ENCODE measurements at places on chromosomes 5 and 9.

- DNase-seq: no peak
These were observed 280.4 kb downstream of the PBX3 start for GRCh38 chr9:126027566-126027965.

DNA sequence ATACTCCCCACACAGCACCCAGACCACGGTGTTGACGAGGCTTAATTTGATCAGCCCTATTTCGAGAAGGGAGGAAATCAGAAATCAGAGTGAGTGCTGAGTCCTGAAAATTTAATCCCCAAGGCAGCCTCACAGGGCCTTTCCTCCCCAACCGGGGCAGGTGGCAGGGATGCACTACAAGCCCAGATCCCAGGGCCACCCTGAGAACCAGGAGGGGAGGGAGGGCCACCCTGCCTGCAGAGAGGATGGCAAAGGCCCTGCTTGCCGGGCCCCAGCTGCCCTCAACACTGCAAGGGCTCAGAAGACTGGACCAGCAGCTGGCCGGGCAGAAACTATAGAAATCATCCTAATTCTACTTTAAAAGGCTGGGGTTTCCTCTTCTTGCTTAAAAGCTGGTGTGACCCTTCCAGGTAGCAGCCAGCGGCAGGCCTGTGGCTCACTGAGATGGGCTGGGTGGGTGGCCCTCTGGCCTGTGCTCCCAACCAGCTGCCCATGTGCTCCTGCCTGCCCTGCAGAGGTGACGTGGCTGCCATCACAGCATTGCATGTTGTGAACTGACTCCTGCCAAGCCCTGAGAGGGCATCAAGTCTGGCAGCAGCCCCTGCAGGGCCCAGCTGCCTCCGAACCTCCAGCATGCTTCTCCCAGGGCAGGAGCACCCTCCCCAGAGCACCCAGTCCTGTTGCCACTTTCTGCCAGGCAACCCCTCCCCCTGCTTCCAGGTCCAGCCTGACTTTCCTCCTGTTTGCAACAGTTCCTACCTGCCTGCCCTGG, 122.8 kb downstream of the ADAMTS2 start:
- no peak for DNase-seq

DNA sequence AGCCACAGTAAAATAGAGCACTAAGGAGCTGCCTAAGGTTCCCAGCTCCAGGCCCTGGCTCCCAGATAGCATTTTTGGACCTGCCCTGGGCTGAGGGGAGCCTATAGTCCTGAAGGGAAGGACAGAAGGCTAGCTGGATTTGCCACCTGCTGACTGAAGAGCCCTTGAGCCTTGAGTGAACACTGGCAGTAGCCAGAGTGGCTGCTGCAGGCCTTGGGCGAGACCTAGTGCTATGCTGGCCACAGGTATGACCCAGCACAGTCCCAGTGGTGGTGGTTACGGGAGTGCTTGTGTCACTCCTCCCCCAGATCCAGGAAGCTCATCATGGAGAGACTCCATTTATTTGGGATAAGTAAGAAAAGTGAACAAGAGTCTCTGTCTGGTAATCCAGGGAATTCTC, 10.3 kb upstream of the STX17 start:
- no peak for DNase-seq

DNA sequence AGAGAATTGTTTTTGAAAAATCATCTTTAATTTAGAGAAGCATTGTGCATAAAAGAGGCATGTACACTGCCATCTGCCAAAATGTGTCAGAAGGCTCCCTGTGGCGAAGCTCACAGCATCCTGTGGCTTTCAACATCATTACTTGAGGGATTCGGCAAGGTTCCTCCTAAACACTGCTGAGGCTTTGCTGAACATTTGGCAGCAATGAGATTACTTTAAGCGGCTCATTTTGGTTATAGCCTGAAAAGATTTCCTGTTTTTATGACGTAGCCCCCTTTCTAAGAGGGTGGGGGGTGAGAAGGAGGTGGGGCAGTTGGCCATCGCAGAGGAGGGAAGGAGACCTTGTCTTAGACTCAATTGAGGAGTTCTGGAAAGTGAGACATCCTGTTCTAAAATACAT, 469.4 kb downstream of the RASEF start:
- DNase-seq: no peak

DNA sequence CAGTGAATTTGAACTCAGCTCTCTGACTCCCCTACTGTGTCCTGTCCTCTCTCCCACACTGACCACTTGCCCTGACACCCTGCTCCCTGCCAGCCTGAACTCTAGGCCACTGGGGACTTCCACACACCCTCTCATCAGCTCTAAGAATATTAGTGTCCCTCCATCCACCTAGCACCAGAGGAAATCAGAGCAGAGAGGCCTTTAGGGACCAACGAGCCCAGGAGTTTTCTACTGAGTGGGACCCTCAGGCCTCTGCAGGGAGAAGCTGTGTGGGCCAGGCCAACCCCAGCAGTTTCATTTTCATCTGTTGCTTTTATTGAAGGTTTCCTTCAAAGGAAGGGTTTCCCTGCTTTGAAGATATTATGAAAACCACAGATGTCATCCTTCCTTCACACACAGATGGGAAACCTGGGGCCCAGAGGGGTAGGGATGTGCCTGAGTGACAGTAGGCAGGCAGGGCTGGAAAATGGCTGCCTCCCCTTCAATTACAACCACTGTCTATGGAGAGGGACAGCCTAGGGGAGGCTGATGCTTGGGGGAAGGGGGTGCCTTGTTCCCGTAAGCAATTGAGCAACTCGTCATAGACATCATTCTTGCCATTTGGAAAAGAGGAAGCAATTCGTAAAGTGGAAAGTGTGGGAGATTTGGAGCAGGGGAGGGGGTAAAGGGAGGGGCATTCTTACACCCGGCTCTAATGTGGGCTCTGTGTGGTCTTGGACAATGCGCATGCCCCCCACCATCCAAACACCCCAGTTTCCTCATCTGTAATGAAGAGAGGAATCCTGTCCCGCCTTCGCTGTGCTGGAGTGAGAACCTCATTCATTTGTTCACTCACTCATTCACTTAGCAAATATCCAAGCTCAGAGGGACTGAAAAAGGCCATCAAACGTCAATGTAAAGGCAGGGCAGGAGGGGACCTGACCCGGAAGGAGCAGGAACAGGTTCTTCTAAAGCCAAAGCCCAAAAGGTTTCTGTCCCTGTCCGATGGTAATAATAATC, 3.9 kb downstream of the GLIPR2 start:
- DNase-seq: no peak

GRCh38 chr5:160348080-160348479, 22.3 kb downstream of the C1QTNF2 start:
- DNase-seq: no peak

DNA sequence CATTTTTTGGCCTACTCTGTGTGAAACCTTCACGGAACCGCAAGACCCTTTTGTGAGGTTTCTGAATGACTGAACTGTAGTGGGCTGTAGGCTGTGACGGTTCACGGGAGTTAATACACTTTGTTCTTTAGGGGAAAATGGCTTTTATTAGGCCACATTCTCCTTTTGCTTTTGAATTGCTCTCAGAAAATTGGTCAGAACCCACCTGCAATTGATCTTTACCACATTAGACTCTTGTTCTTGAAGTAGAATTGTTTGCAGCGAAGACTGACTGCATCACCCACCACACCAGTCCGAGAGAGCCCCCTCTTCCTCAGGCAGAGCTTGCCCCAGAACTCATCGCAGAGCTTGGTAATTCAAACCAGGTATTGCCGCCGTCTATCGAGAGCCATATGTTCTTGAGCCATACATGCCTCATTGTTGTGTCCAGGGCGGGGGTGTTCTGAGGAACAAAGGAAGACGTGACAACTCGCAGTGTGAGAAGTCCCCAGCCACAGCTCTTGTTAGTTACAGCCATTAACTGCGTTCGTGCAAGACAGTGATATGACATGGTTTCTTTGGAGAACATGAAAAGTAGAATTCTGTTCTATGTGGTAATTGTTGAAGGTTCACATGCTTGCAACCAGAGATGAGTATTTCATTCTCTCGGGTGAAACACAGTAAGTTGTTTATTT, 166.4 kb upstream of the OTULINL start:
- no peak for DNase-seq

DNA sequence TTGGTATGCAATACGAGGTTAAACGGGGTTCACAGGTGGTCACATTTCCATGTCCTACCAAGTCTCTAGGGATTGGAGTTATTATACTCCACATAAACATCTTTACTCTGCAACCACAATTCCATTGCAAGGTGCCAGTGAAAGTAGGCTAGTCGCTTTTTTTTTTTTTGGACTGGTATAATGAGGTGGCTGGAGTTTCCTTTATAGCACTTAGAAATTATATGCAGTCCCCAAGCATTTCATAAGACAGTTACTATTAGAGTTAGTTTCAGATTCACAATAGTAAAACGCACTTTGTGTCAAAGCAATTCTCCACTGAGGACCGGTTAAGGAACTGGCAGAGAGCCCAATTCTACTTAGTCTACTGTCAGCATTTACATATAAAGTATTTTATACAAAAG, 1.4 kb downstream of the MEF2C start:
- DNase-seq: no peak

DNA sequence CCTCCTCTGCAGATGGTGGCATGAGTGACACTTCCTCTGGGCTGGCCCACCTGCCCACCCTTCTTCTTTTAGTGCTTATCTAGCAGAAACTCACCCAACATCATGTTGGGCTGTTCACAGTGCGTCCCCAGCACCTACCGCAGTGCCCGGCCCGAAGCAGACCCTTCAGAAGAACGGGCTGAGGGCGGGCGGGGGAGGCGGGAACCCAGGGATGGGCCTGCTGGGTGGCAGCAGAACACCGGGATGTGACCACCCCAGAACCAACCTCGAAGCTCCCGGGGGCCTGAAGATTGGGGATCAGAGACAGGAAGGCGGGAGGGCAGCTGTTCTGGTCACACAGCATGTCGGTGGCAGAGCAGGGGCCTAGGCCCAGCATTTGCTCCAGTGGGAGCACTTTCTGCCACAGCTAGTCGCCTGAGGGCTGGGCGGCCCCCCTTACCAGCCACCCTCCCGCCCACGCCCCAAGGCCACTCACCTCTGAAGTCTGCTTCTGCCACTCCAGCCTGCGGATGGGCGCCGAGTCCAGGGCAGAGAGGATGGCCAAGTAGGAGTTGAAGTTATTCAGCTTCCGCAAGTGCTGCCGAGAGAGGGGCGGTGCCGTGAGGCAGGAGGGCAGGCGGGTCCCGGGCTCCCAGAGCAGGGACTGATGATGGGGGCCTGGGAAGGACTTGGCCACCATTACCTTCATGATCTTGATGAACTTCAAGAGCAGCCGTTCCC, 38.7 kb downstream of the PRRT1B start:
- DNase-seq: no peak

GRCh38 chr5:170945275-170945674, 83.5 kb downstream of the RANBP17 start:
- DNase-seq: no peak

DNA sequence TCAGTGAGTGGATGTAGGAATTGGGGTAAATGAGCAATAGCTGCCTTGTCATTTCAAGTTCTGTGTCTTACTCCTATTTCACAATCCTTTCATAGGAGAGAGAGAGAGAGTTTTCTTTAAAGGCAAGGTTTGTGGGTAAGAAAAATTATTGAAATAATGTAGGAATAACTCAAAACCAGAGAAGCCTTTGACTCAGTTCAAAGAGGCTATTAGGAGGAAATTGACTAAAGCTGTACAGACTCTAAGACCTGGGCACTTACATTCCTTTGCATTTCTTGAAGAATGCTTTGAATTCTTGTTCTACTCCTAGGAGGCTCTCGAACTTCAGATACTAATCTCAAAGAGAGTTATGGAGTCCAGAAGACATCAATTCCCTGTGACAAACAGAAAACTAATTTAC, 257.1 kb downstream of the FBXL7 start:
- no peak for DNase-seq

DNA sequence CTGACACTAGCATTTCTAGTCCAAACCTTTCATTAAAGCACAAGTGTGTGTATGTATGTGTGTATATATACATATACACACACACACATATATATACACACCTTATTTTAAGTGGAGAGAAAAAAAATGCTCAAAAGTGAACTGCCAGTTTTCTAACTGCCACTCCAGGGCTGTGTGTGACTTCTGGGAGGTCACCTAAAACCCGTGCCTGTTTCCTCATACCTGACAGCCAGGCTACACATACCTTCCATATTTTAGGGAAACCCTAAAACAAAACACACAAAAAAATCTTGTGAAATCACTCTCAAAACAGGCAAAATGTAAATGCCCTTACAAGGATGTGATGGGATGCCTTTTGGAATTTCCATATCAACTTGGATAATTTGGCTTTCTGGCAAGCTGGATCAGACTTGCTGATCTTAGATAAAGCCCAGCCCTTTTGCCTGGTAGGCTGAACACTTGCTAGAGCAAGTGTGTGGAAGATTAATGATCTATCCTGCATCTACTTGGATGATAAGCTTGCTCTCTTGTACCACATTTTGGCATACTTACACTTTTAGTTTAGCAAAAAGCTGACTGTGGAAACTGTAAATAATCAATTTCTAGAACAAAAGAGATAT, 127.8 kb downstream of the GNAQ start:
- DNase-seq: no peak

GRCh38 chr9:93343663-93344062, 107.8 kb upstream of the FAM120A start:
- no peak for DNase-seq

GRCh38 chr5:94832685-94833084, 214.2 kb downstream of the SLF1 start:
- no peak for DNase-seq

DNA sequence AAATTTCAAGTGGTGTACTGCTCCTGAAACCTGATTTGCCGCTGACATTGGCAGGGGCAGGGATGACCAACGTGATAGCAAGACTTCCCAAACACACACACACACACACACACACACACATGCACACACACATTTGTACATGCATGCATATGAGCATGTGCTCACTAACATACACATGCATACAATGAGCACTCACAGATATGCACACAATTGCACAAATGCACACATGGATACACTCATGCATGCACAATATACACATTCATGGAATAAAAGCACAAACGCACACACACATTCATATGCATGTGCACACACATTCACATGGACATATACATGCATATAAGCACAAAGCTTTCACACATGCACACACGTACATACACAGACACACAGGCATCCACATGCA, 181.2 kb upstream of the ZNF618 start:
- no peak for DNase-seq

DNA sequence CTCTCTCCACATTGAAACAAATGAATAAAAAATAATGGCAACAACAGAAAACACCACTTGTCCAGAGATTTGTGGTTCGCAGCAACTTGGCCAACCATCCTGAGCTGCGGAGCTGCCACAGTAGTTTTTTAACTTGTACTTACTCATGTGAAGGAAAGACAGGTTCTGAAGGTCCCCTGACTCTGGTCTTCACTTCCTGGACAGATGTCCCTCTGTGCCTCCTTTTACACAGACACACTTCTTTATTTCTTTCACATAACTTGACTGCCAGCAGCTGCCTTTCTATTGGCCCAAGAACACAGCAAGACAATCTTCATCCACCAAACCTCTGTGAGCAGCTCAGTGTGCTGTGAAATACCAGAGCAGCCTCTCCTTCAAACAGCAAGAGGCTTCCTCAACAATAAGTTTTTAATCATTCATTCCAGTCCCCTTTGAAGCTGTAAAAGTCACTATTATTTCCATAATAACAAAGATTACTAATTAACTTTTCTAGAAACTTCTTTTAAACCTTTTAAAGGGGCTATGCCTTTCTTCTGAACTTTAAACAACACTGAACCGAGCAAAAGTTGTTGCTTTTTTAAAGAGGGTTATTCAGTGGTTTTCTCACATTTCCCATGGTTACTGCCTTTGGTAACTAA, 198.7 kb downstream of the NR2F1-AS1 start:
- no peak for DNase-seq
